ENCODE measurements at places on chromosomes 5 and 9.

DNA sequence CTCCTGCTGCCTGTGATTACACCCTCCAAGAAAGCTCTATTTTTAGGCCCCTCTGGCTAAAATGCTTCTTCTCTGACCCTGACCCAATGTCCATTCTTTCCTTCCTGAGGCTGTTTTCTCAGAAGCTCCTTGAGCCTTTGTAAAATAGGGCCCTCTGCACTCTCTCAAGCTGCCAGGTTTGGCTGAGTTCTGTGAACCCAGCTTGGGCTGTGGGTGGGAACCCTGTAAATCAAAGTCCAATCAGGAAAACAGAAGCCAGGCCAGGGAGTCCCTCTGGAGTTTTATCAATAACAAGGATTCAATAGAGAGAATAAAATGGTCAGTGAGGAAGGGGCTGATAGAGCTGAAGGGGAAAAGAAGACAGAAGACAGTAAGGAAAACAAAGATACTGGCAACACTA, 43.7 kb upstream of the ERCC6L2 start:
- DNase-seq: no peak

GRCh38 chr5:150625831-150626746, 14.4 kb upstream of the SYNPO start:
- DNase-seq: no peak

GRCh38 chr9:71901695-71902597, 9.0 kb downstream of the ABHD17B start:
- DNase-seq: no peak

GRCh38 chr5:115869256-115869795, 27.6 kb downstream of the AP3S1 start:
- no peak for DNase-seq

DNA sequence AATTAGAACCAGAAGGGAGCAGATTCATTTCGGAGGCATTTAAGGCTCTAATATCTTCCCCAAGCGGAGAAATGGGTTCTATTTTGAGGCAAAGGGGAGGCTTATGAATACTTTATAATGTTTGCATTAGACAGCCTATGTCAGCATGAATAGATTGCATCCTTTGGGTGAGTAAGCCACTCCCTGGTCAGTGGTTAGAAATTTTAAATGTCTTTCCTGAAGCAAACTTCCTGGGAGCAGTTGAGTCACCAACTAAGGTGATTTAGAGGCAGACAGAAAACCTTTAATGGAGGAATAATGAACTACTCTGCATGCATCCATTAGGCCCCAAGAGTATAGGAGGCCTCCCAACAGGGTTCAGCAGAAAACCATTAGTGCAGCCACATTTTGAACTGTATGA, 204.9 kb downstream of the ELAVL2 start:
- no peak for DNase-seq

- no peak for DNase-seq
Observed at GRCh38 chr5:33008751-33009418, 297.8 kb downstream of the NPR3 start.

GRCh38 chr9:107198718-107199117, 84.4 kb upstream of the RAD23B start:
- no peak for DNase-seq

GRCh38 chr5:160744268-160745101, 107.5 kb downstream of the ATP10B start:
- no peak for DNase-seq

- DNase-seq: no peak
Observed at GRCh38 chr5:149220750-149221149, 50.9 kb upstream of the AFAP1L1 start.

- DNase-seq: no peak
Observed at GRCh38 chr9:134458207-134459108, 132.2 kb downstream of the RXRA start.

- peak; percentile 39 for DNase-seq
Observed at GRCh38 chr9:129665389-129665775, at the start of gene PRRX2. Gene PRRX2 (plus strand): TSS chr9:129665647. CDS start chr9:129665868, 221 bp downstream.

DNA sequence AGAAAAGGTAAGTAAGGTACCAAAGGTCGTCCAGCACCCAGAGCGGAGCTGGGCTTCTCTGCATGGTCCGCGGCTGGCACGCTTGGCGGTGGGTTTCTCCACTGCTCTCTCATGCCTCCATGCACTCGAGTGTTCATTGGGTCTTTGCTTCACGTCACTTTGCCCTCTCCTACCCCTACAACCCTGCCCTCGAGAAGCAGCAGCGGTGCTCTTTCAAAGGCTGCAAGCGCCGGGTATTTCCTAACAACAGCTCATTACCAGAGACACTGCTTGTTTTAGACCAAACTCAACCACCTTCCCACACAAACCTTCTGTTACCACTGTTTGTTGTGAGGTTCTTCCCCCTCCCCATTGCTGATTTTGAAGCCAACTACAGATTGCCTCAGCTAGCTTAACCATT, 21.5 kb upstream of the ZBTB34 start:
- DNase-seq: no peak

GRCh38 chr5:132098151-132098594, 24.6 kb downstream of the CSF2 start:
- no peak for DNase-seq

- no peak for DNase-seq
Observed at GRCh38 chr9:121956808-121957207, 136.3 kb downstream of the TTLL11 start.

DNA sequence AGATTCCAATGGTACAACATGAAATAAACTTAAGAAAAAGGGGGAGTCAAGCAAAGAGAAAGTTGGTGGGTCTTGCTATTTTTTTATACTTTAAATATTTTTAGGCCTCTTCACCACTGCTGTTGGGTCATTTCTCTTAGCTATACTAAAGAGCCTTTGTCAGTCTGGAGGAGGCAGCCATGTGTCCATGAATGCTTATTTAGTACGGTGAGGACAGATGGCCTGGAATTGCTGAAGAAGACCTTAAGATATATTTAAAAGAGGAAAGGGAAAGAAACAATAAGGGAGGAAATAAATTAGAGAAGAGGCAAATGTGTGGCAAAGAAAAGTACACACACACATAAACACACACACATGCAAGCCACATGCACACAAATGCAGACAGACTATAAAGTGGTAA, 560.5 kb upstream of the MEF2C start:
- no peak for DNase-seq

- DNase-seq: no peak
Observed at GRCh38 chr5:113507601-113508000, 5.9 kb upstream of the YTHDC2 start.

- no peak for DNase-seq
Observed at GRCh38 chr5:80668016-80668969, 13.5 kb upstream of the DHFR start.

DNA sequence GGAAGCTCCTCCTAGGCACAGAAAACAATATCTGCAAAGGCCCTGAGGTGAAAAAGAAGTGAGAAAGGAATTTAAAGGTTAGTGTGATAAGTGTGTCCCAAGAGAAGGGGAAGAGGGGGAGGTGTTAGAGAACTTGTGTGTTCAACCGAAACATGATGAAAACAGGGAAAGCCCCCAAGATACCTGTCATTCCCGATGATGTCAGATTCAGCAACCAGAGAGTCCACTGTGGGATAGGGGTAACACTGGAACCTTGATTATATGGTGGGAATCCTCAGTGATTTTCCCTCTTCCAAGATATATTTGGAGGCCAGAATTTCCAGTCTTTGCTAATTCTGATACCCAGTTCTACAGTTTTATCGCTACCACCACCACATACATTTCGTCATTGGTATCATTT, 15.5 kb upstream of the BNC2 start:
- no peak for DNase-seq

GRCh38 chr9:73104342-73104741, 47.3 kb upstream of the ANXA1 start:
- no peak for DNase-seq

- no peak for DNase-seq
Observed at GRCh38 chr9:115328228-115328627, 210.3 kb upstream of the TNC start.

DNA sequence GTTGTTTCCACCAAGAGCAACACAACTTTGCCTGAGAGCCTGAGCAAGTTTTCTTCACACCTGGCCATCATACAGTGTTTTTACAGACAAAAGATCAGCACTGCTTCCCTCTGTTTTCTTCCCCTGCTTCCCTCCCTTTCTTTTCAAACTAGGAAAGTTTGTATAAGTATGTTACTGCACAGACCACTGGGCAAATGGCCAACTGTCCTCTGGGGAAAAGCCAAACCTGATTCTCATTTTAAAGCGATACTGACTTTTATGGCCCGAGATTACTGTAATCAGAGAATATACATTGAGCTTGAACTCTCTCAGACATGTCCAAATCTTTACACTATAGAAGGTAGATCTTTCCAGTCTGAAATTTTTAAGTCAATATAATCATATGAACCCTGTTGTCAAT, 415.0 kb downstream of the NFIB start:
- DNase-seq: no peak

GRCh38 chr5:140575309-140575708, 10.7 kb downstream of the SLC35A4 start:
- DNase-seq: no peak

DNA sequence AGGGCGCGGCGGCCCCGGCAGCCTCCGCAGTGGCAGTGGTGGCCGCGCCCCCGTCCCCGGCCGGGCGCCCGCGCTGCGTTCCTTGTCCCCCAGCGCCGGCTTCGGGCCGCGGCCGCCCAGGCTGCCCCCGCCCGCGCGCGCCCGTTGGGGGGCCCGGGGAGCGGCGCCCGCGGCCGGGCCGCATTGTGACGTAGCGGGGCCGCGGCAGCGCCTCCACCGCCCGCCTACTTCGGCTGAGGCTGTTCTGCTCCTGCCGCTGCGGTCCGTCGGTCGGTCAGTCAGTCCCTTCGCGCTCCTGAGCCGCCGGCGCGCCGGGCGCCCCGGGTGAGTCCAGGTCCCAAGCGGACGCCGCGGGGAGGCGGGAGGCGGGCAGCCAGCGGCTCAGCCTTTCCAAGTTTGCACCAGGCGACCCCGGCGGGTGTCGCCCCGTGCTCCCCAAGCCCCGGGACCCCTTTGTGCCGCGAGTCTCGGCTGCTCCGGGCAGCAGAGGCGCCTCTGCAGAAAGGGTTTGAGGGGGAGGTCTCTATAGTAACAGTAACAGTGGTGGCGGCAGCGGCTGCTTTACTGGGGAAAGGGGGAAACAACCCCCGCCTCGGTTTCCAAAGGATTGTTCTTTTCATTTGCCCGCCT, at the start of gene SNCAIP:
Gene SNCAIP, plus strand, starts transcription at position 277 of the 630 bp plus-strand sequence. CDS start 78,898 bp downstream, outside the sequence.
- no peak for DNase-seq

DNA sequence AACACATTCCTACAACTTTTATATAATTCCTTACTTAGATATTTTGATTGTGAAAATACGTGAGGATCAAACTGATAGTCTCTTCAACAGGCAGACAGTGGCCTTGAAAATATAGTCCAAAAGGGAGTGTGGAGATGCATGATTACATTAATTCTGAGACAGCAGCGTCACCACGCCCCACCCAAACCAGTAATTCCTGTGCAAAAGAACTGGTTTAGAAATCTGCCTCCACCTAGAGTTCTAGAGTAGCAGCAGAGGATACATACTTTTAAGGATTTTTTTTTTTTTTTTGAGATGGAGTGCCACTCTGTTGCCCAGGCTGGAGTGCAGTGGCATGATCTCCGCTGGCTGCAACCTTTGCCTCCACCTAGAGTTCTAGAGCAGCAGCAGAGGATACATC, 1.6 kb upstream of the TUT7 start:
- no peak for DNase-seq

GRCh38 chr9:75186767-75187380, 98.6 kb downstream of the OSTF1 start:
- no peak for DNase-seq

- DNase-seq: no peak
Observed at GRCh38 chr5:59069438-59070079, 486.7 kb downstream of the RAB3C start.

GRCh38 chr5:172546196-172546595, 91.9 kb upstream of the SH3PXD2B start:
- no peak for DNase-seq

DNA sequence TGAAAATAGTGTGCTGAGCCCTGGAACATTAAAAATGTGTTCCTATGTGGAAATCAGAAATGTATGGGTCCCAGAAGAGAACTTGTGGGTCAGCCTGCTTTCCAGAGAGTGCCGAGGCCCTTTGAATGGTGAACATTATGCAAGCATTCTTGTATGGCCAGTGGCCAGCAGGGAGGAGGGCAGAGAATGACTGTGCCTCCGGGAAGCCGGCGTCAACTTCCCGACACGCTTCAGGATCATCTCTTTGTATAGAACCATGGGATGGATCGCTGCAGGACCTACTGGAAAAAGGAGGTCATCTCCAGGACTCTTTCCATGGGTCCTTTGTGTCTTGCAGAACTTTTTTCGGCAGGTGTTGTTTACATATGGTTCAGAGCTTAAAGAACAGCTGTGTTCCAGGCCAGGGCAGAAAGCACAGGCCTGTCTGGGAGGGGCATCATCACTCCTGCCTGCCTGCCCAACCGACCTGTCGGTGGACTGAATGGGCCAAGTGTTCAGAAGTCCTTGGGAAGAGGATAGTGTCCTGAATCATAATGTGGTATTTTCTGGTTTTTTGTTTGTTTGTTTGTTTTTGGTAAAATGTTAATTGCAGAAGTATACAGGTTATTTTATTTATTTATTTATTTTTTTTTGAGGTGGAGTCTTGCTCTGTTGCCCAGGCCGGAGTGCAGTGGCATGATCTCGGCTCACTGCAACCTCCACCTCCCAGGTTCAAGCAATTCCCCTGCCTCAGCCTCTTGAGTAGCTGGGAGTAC, 9.0 kb downstream of the PRRC2B start:
- DNase-seq: no peak

- no peak for DNase-seq
Observed at GRCh38 chr9:129236441-129237145, 58.5 kb upstream of the IER5L start.

DNA sequence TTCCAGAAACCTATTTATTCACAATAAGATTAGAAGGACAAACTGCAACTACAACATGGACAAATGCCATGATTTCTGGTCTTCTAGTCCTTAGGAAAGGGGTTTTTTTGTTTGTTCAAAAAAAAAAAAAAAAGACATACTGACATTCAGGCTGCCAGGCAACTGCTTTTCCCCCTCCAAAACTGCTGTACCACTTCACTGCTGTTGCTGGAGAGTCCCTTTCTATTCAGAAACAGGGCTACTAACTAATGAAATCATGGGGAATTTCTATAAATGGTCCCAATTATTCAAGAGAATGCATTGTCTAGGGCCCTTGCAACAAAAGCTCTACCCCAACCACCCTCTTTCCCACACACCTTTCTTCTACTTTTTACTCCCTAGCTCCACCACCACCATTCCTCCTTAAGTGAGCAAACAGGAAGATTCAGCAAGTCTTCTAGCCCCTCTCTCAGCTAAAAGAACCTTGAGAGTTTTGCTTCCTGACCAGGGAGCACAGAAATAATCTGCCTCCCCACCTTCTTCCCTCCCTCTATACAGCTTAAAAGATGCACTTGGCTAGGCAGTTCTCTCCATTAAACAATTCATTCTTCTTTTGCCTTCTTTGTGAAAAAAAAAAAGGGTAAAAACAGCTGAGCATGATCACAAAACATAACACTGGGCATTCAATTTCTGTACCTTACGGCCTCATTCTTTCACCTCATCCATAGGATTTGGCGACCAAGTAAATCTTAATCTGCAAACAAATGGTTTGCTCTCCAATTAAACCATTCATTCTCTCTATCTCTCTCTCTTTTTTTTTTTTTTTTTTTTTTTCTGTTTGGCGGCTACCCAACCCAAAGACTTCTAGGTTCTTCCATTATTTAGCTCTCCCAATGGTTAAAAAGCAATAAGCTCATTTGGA, 13.8 kb downstream of the ZNF608 start:
- no peak for DNase-seq

All from activated CD8-positive, alpha-beta memory T cell treated with anti-CD3 and anti-CD28 coated beads, Interleukin-2, amount 50 U/mL, for 4 hours (primary cell).